ENCODE measurements at places on chromosomes 1 and 21.

DNA sequence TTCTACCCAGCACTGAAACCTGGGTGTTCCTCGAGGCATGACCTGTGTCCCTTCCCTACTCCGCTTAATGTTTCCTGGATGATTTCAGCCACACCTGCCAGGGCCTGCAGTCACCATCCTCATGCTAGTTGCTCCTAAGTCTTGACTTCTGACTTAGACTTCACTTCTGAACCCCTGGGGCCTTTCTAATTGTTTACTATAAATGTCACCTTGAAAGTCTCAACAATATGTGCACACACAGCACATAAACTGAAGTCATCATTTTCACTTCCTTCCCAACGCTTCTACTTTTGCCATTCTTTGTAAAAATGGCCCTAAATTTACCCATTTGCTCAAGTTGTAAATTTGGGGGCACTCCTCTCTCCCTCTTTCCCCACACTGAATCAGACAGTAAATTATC, 141.1 kb downstream of the DYRK1A start:
- DNase-seq = no peak

DNA sequence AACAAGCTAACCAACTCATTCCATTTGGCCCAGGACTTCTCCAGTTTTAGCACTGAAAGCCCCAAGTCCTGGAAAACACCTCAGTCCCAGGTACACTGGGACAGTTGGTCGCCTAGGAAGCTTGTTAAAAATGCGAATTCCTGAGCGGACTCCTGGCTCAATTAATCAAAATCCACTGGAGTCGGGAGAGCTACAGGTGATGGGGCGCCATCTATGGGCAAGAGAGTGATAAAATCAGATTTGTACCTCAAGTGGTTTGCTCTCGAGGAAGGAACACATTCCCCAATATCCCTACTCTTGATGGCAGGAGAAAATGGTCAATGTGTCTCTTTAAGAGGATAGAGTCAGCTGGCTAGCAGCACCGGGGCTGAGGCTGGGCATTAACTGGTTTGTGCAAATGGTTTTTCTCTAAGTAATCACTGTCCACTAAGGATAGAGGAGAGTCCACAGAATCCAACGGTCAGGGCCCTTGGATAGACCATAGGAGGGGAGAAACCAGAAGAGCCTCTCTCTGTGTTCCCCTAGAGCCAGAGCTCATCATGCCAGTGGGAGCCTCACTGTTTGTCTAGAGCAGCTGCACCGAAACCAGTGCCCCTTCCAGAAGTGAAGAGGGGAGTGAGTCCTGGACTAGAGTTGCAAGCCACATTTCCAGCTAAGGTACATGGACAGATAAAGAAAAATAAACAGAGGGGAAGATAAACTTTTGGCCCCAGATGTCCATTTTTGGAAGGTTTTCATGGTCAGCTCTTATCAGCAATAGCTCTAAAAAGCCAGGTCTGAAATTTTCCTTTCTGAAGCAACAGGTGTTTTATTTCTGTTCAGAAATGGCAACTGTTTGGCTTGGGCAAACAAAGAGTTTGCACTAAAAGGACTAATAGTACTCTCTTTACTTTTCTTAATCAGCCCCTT, 148.5 kb downstream of the TENT5C start:
- DNase-seq = no peak

DNA sequence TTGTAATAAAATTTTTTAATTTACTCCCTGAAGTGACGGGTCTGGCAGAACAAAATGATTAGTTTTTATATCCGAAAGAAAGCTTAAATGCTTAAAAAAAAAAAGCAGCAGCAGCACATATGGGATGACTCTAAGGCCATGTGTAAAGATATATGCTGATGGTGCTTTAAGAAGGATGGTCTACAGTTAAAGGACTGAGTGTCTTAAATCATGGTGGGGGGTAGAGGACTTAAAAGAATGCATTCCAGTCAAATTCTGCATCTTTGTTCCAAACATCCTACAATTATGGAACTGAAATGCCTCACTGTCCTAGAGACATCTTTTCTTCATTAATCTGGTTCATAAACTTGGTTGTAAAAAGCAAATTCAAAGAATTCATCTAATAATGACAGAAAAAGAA, 7.0 kb downstream of the KDM5B start:
- peak; percentile 39 for DNase-seq

GRCh38 chr1:236107121-236107907, 35.0 kb upstream of the GPR137B start:
- DNase-seq = no peak

DNA sequence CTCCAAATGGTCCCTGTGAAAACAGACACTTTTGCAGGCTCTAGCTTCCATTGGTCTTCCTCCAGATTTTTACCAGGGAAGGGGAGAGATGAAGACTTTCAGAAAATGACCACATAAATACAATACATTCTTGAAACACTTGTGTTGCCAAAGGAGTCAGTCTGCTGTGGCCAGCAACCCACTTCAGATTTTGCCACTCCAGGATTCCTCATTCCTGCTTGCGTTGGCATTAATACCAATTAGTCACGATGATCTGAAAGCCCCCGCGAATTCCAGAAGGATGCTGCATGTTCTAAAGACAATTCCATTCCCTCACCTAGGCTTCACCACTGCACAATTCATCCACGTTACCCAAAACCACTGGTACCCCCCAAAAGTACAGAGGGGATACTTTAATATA, 7.9 kb upstream of the BACE2 start:
- no peak for DNase-seq

Measured in fibroblast of skin of left quadriceps (primary cell).